Activated CD4-positive, alpha-beta memory T cell treated with anti-CD3 and anti-CD28 coated beads, Interleukin-2, amount 10 ng/mL, durations not matched to agents 7 days and 5 days (primary cell): ENCODE measurements at places on chromosomes 13 and 19.

- DNase-seq = no peak
Measured at GRCh38 chr13:30600496-30600895, 17.2 kb upstream of the USPL1 start.

DNA sequence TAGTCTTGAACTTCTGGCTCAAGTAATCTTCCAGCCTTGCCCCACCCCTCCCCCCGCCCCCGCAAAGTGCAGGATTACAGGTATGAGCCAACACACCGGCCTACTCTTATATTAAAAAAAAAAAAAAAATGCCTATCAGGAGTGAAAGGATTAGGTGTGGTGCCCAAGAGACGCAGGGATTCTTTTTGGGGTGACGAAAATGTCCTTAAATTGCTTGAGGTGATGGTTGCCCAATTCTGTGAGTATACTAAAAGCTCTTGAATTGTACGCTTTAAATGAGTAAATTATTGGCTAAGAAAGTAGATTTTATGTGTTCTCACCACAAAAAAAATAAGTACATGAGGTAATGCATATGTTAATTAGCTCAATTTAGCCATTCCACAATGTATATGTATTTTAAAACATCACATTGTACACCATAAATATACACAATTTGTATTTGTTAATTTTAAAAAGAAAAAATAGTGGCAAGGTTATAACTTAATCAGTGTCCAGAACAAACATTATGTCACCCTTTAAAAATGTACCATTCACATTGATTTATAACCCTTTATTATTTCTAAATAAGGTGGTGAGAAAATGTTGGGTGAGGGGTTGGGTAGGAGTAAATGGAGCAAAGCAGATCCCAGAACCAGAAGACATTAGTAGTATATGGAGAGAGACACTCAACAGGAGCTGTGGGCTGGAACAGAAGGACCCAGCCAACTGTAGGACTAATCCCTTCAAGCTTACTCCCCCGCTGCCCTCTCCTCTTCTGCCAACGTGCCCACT, 3.9 kb downstream of the IGSF23 start:
- DNase-seq = no peak

- no peak for DNase-seq
Measured at GRCh38 chr13:71030784-71031183, 836.2 kb downstream of the DACH1 start.

DNA sequence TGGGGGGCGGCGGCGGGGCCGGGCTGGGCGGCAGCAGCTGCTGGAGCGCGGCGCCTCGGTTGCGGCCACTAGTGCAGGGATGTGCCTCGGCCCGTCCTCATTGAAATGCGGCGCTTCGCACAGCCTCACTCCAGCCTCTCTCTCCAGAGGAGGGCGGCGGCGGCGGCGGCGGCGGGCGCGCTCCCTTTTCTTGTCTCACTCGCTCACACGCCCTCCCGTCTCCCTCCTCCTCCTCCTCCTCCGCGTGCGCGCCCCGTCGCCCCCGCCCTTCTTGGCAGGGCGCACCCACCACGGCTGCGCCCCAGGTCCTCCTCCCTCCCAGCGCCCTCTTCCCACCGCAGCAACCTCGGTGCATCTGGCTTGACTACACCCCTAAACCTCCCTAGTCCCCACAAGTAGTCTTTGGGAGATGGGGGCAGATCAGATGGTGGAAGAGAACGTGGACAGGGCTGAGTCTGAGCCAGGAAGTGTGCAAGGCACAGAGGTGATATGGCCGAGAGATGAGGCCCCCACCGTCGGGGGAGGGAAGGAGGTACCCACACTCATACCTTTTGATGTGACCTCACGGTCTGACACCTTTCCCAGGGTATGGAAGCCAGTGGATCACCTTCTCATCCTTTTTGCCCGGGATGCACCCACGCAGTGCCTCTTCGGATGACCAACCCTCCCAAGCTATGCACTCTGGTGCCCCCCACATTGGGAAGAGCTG, at the start of gene DCLK1:
TSS of gene DCLK1 (minus strand) at position 161 of the 709 bp plus-strand sequence.
- DNase-seq = no peak

DNA sequence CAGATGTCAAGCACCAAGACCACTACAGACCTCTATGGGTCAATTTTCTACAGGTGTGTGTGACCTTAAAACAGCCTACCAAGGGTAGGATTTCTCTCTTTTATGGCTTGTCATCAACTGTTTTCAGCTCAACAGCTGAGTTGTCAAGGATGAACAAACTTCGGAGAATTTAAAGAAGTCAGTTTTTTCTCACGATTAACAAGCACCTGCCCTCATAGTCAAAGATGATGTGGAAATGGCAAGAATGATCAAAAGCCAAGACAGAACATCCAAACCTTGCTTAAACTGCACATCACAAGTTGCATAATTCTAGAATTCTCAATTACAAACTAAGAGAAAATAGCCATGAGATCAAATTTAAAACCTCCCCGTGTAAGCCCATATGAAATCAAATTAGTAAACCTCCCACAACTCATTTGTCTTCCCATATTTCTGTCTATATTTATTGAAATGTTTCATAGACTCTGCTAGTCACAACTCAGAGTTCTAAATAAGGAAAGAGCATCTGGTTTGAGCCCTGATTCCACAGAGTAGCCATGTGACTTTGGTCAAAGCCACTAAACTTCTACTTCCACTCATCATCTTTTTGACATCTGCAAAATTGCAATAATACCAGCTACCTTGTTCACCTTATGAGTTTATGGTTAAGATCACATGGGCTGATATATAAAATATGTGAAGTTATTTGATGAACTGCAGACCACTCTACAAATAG, 521.5 kb upstream of the HTR2A start:
- no peak for DNase-seq

- DNase-seq = no peak
Measured at GRCh38 chr19:13382633-13382938, 123.7 kb downstream of the CACNA1A start.

DNA sequence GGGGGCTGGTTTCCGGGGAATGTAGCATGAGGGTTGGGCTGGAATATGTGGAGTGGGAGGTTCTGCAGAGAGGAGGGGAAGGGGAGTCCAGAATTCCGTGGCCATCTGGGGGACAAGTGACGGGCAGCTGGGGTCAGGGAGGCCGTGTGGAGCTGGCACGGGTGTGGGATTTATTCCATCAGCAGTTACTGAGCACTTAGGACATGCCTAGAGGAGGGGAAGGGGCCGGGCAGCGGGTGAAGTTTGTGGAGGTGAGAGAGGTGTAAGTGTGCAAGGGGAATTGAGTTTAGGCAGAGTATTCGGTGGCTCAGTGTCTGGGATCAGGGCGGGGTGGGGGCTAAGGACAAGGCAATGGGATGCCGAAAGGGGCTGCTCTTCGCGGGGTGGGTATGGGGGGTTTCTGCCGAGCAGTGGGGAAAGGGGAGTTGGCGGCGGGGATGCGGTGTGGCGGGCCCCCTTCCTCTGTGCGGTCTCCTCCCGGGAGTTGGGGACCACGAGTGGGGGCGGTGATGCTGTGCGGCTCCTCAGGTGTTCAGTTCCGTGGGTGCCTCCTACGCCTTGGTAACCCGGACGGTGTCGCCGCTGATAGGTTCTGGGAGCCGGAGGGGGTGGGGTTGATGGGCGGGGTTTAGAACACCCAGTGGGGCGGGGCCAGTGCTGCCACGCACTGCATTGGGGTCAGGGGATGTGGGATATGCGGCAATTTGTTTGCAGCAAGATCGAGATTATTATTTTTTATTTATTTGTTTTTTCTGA, 5.4 kb downstream of the CCDC61 start:
- DNase-seq = peak; percentile 80

GRCh38 chr13:98480915-98481877, 95.7 kb downstream of the STK24 start:
- peak; percentile 49 for DNase-seq

DNA sequence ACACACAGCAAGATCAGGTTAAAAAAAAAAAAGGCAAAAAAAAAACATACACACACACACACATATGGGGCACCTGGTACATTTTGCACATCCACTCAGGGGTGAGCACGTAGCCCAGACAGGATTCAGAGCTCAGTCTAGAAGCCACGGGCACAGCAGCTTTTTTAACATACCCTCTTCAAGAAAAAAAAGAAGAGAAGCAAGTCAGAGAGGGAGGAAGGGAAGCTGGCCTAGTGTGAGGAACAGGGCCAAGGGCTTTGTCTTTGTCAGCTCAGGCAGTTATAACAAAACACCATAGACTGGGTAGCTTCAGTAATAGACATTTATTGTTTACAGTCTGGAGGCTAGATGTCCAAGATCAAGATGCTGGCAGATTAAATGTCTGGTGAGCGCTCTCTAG, 2.3 kb upstream of the TPM4 start:
- DNase-seq = no peak

GRCh38 chr13:30429721-30430694, 7.7 kb downstream of the UBE2L5 start:
- DNase-seq = peak; percentile 26

DNA sequence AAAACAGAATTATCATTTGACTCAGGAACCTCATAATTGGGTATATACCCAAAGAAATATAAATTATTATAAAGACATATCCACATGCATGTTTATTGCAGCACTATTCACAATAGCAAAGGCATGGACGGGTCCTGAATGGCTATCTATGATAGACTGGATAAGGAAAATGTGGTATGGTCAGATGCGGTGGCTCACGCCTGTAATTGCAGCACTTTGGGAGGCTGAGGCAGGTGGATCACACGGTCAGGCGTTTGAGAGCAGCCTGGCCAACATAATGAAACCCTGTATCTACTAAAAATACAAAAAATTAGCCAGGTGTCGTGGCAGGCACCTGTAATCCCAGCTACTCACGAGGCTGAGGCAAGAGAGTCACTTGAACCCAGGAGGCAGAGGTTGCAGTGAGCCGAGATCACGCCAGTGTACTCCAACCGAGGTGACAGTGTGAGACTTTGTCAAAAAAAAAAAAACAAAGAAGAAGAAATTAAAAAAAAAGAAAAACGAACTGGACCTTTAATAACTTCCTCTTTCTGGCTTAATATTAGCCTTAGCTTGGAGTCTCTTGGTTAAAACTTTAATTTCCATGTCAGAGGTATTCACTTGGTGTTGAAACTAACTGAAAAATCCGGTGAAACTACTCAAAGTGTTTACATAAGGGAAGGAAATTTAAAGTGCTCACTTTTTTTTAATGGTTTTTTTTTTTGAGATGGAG, 104.4 kb downstream of the ZNF486 start:
- DNase-seq = no peak

DNA sequence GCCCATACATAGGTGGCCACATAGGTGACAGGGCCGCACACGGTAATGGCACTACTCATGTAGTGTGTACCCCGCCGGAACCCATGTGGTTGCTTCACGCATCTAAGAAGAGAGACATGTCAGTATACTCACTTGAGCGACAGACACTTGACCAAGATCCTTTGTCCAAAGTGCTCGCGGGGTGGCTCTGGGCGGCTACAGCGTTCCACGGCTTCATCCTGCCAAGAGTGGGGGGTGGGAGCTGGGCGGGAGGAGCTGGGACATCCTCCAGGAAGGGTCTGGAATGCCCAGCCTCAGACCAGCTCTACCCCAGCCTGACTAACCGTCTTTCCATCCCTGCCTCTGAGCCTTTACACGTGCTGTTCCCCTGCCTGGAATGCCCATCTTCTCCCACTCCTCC, 8.5 kb downstream of the ANGPTL8 start:
- DNase-seq = no peak

DNA sequence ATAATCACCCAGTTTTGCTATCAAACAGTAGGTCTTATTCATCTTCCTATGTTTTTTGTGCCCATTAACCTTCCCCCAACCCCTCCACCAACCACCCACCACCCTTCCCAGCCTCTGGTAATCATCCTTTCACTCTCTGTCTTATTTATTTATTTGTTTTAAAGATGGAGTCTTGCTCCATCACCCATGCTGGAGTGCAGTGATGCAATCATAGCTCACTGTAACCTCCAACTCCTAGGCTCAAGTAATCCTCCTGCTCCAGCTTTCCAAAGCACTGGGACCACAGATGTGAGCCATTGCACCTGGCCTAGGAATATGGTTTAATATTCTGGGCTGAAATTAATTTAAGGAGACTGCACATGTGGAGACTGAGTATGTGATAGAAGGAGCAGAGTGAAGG, 527.0 kb downstream of the GPC6 start:
- no peak for DNase-seq

DNA sequence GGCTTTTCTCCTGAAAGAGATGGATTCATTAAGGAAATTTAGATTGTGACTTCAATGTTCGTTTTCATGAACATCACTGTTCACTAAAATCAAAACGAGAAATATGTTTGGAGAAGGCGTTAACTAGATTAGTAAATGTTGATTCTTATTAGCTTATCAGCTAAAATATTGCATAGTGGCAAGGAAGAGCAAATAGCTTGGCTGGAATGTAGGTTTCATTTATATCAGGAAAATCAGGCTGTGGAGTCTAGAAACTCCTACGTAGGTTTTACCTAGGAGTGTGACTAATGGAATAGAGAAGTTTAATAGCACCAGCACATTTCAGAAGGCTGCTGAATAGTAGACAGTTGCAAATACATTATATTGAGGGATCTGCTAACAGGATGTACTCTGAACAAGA, 344.9 kb downstream of the LIG4 start:
- no peak for DNase-seq

- no peak for DNase-seq
Measured at GRCh38 chr13:110531671-110532083, 29.8 kb downstream of the RAB20 start.

GRCh38 chr19:31152906-31153305, 196.3 kb downstream of the TSHZ3 start:
- DNase-seq = no peak

- no peak for DNase-seq
Measured at GRCh38 chr13:89113744-89114143, 1442.6 kb downstream of the SLITRK5 start.

GRCh38 chr19:54428323-54429175, 13.3 kb downstream of the TTYH1 start:
- no peak for DNase-seq

GRCh38 chr19:54883228-54883627, 9.2 kb downstream of the FCAR start:
- no peak for DNase-seq

GRCh38 chr13:112680741-112681360, 9.0 kb upstream of the ATP11A start:
- no peak for DNase-seq

- no peak for DNase-seq
Measured at GRCh38 chr19:29757551-29757950, 42.5 kb upstream of the C19orf12 start.

- no peak for DNase-seq
Measured at GRCh38 chr19:17529239-17530158, 18.1 kb downstream of the PGLS start.

DNA sequence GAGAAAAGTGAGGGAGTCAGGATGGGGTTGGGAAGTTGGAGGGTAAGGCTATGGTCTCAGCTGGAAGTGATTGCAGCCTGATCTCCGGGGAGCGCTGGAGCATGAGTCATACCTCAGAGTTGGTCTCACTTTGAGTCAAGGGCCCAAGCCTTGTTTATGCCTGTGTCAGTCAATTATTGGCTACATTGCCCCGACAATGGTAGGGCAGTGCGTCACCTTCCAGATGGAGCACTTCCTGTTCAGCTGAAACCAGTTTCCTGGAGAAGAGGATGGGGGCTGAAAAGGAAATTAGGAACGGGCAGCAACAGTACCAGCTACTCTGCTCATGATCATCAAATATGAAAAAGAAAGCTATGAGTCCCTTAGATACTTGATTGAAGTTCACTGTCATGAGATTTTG, 60.4 kb downstream of the ADGRE1 start:
- peak; percentile 68 for DNase-seq
